Activated T-helper 2 cell treated with anti-CD3 and anti-CD28 coated beads, Interferon-gamma antibody, Interleukin-2, Interleukin-4, amounts not matched to agents 10 μg/mL and 5 μg/mL and 100 μg/mL, durations not matched to agents 14 hours and 24 hours and 36 hours (primary cell): ENCODE measurements at places on chromosomes 1 and 21. TPM values are rescaled to one million over a fixed set of nuclear protein-coding genes. Genes with fewer than 3 reads are reported as not detected.

TNNT2 gene
- total RNA-seq, result not detected in 2 replicates

DNA sequence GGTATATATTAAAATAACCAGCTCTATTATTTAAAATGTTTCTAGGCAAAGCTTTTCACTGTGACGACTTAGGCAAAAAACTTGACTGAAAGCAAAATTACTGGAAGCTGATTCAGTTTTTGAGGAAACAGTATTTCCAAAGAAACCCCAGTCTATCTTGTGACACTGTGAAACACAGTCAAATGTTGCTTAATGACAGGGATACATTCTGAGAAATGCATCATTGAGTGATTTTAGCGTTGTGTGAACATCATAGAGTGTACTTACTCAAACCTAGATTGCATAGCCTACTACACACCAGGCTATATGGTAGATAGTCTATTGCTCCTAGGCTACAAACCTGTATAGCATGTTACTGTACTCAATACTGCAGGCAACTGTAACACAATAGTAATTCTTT lies 116.9 kb upstream of the KCNK1 start:
- H3K27ac ChIP-seq, result no peak overlapping the region
- H3K27me3 ChIP-seq, result peaks cover 2% of the 10 kb centered on the region
- no peaks in the 10 kb centered on the region for H3K36me3 ChIP-seq
- H3K4me3 ChIP-seq, result no peak overlapping the region
- DNase-seq, result no peak
- H3K4me1 ChIP-seq, result no peaks in the 10 kb centered on the region

DNA sequence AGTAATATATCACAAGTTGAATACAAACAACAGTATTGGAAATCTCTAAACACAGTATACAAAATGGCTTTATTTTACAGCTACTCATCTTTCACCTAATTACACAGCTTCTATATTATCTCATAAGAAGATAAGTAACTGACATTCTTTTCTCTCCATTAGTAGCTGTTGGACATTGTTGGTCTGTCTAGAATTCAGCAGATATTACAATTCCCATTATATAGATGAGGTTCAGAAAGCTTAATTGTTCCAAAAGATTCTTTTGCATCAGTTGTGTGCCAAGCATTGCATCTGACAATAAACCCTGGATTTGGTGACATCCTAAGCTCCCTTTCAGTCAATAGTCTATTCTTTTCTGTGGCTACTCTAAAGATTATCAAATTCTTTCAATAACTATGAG lies 187.0 kb downstream of the NTMT2 start:
- H3K4me3 ChIP-seq, result no peak overlapping the region
- H3K27me3 ChIP-seq, result no peaks in the 10 kb centered on the region
- H3K36me3 ChIP-seq, result no peaks in the 10 kb centered on the region
- H3K27ac ChIP-seq, result no peak overlapping the region
- H3K4me1 ChIP-seq, result no peaks in the 10 kb centered on the region

NRDC gene
- total RNA-seq, result 177 and 182 TPM in 2 replicates

ITGB2 gene
- 210 and 212 TPM in 2 replicates for total RNA-seq
